ENCODE measurements at places on chromosomes 4 and X. TPM values are rescaled to one million over a fixed set of nuclear protein-coding genes. Genes with fewer than 3 reads are reported as not detected.

Gene PAGE1
- total RNA-seq = not detected

Gene DGKK
- total RNA-seq = 0.05 TPM

Gene FAM47E
- 0.54 TPM for total RNA-seq

Gene FRMPD4
- 0.19 TPM for total RNA-seq

Gene POLN
- 3.6 TPM for total RNA-seq

Gene BGN
- 87.7 TPM for total RNA-seq

Gene RNF150
- total RNA-seq = 5.2 TPM

Gene GABRB1
- not detected for total RNA-seq

Measured in astrocyte (in vitro differentiated cells and primary cell).